ENCODE measurements at places on chromosomes 5 and 9.

DNA sequence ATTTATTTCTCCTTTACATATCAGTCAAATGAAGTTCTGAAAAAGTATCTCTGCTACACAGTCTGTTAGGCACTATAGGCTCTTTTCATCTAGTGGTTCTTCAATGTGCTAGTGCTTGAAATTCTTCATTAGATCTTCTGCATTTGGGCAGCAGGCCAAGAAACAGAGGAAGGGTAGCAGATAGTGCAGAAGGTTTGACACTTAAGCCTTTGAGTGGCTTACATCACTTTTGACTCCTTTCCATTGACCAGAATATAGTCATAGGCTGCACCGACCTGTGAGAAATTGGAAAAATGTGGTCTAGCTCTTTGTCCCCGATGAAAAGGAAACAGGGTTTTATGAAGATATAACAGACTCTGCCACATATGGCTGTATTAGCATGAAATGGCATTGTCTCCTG, 459.5 kb upstream of the PTGER4 start:
- no peak for DNase-seq

DNA sequence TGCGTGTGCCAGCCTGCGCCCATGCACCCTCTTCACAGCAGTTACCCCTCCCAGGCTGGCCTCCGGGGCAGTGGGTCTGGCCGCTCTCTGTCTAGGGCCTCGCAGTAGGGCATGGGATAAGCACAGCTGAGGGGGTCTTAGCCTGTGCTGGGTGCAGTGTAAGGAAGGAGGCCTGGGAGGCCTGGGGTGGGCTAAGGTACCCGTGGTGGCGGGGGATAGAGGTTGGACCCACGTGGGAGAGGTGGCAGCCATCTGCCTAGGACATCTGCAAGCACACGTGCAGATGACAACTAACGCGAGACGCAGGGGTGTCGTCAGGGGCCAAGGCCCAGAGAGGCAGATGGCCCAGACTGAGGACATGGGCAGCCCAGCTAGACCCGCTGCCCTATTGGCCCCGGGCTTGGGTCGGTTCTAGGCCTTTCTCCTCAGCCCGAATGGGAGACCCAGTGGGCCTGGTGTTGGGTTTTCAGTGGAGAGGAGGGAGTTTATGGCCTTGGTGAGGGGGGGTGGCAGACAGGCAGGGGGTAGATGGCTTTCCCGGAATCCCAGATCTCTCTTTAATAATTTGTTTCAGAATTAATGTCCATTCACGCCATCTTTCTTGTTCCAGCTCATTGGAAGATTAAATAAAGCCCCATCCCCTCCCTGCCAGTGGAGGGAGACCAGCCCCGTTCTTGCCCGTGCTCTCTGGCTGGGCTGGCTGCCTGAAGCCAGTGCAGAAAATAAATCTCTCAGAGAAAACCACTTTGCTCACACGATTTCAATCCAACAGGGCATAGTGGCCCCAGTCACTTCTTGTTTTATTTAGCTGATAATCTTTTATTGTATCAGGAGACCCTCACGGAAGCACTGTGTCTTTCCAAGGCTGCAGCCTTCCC, 154.2 kb downstream of the GAPVD1 start:
- no peak for DNase-seq

DNA sequence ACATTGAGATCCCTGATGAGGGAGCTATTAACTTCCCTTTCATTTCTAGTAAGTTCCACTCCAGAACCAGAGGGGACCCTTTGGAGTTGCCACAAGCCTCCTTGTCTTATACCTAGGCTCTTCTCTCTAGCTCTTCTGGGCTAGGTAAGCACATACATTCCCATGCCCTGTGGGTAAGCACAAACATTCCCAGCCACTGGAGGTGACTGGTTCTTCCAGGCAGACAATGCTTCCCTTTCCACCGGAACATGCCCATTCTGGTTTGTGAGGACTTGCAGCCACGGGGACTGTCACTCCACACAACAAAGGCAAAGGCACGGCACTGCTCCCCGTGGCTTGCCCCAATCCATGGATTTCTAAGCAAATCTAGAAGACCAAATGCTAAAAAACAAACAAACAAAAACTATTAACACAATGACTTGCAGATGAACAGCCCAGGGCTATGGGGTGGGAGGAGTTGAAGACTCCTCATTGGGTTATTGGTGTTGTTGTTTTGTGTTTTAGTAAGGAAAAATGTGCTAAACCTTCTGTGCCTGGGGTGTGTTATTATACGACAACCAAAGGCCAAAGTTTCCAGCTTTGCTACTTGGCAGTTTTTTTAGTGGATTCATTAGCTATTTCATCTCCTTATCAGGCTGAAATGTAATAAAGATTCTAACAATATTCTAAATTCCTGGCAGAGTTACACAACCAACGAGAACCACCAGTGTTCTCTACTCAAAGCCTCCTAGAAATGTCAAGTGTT, 276.2 kb downstream of the SYK start:
- no peak for DNase-seq

DNA sequence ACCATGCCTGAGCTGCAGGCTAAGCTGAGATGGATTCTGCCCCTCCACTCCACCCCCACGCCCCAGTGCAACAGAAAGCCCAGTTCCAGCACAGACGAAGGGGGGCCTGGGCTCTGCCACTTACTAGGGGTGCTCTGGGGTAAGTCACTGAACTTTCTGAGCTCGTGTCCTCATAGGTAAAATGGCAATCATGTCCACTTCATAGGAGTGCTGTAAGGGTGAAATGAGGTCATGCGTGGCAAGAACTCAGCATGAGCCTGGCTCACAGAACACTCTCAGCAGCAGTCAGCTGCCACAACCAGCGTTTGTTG, 8.4 kb upstream of the PSD2 start:
- no peak for DNase-seq

DNA sequence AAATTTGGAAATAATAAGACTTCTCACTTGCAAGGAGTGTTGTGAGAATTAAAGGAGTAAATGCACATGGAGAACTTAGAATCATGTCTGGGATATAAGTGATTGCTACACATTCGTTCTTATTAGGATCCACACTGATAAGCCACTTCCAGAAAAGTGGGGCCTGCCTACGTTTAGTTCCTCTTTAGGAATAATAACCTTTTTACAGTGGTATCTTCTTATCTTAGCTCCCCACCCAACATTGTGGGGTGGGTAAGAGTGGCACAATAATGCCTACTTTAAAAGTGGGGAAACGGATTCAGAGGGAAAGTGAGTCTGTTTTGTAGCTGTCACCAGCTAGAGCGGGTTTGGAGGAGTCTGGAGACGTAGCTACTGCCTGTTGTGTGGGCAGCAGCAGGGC, 16.0 kb downstream of the DOCK2 start:
- DNase-seq, result no peak

- no peak for DNase-seq
These were observed 113.5 kb downstream of the CAMK4 start for GRCh38 chr5:111337688-111338087.

- DNase-seq, result no peak
These were observed 42.6 kb downstream of the CSF1R start for GRCh38 chr5:150043657-150044328.

DNA sequence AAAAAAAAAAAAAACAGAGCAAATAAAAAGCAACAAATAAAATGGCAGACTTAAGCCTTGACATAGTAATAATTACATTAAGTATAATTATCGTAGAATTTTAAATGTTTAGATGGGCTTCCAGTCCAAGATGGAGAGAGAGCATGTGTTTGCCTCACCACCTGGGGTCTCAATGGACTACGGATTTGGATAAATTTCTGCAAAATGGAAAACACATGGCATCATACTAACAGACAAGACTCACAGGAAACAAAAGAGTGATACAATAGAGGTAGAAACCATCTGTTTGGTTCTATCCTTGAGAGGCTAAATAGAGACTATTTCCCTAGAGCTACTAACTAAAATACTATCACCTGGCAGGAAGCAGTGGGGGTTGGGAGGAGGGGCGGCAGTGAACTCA, 144.3 kb downstream of the MUSK start:
- no peak for DNase-seq

- DNase-seq, result no peak
These were observed 19.5 kb upstream of the RAB14 start for GRCh38 chr9:121220996-121221663.

DNA sequence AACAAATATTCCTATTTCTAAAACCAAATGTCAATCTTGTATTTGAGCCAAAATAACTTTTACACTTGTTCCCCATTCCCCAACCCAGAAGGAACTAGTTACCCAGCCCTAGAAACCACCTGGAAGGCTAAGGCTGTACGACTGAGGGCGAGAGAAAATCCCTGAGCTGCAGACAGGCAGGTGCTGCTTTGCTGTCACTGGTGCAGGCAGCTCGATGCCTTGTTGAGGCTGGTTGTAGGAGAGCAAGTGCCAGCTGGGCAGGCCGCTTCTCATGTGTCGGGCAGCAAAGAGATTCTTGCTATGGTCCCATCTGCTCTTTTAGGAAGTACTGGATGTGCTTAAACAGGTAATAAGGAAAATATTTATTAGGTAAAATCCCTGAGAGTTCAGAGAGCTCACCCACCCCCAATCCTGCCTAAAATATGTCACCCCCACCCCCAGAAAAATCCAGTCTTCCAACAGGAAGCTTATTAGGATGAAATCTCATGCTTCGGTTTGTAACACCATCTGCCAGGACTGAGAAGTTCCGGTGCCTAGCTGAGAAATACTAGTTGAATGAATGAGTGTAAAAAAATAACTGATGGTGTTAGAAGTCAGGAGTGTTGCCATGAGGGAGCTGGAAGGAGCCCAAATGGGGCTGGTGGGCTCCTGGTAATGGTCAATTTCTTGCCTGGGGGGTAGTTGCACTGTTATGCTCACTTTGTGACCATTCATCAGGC, 91.1 kb upstream of the DMRT1 start:
- DNase-seq, result no peak

GRCh38 chr5:83011985-83012384, 65.2 kb downstream of the TMEM167A start:
- DNase-seq, result no peak

DNA sequence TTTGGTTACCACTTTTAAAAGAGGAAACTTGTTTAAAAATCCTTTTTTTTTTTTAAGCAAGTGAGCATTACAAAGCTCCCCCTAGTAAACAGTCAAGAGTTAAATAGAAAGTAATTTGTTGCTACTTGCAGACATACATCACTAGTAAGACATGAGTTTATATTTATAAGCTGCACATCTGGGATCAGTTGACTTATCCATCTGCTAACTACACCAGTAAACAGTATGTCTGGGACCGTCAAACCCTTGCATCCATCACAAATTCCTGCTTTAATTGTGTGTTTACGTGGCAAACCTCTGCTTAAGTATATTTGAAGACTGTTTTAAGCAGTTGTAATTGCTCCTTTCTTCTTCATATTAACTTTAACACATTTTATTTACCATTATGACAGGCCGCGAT, 146.8 kb downstream of the EBF1 start:
- no peak for DNase-seq

DNA sequence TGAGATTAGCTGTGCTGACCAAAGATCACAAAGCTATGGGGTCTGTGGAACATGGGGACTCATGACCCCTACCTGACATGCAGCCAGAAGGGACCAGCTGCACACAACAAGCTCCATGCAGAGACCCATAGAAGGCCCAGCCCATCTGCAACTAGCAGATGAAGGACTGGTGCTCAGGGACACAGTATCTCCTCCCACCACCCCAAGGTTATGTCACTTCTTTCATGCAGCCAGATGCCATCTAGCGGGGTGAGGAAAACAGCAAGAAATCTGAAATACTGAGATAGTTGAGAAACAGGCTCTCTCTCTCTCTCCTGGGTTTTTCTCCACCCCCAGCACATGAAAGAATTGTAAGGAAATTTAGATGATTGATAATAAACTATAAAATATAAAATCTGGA, 161.3 kb upstream of the DAPK1 start:
- no peak for DNase-seq

DNA sequence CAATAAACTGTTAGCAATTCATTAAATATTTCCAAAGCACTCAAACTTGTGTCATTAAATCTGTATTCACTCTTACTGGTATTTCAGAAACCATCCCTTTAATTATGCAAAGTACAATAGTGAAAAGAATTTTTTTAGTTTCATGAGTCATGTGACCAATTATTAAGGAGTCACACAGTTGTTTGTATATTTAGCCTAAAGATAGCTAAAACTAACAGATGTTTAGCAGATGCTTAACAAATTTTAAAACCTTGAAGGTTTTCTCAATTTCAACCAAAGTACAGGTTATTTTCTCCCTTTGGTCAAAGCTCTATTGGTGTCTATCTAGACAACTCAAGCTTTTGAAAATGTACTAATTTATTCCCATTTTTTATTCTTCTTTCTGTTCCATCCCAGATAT, 44.1 kb downstream of the PJA2 start:
- no peak for DNase-seq

- no peak for DNase-seq
These were observed 177.8 kb downstream of the NIPBL start for GRCh38 chr5:37054391-37054790.

DNA sequence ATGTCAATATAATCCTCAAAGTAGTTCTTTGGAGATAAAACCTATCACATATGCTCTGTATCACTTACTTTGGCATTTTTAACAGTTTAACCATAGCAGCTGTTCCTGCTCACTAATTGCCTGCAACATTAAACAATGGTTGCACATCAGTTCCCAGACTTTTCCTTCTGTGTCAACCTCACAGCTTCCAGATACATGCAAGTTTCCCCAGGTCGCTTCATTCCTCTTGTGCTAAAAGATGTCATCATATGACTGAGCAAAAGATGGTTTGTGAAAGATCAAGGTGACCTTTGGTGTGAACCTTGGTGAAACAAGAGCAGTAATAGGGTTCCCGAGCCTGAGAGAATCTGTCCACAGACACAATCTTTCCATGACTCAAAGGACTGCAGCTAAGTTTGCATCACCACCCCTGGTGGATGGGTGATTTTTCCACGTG, 500.4 kb upstream of the PAPPA start:
- DNase-seq, result no peak

- DNase-seq, result no peak
These were observed 222.2 kb downstream of the LURAP1L start for GRCh38 chr9:12997009-12997408.

DNA sequence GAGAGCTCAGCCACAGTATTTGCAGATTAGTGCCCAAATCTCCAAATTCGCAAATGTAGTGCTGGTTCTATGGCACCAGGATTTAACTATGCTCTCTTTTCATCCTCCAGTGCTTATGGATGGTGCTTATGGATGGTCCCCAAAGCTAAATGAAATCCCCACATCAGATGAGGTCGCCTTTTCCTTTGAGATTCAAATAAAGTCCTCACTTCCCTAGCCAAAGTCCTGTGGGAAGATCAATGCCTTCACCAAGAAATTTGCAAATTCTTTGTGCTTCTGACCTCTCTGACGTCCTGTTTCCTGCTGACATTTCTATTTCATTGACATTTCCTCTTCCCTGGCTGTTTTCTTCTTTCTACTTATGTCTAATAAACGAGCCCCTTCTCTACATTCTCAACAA, 1077.0 kb upstream of the C9orf72 start:
- DNase-seq, result no peak

- DNase-seq, result no peak
These were observed 34.8 kb downstream of the ITGA2 start for GRCh38 chr5:53023969-53024368.

GRCh38 chr5:121706686-121707085, 145.0 kb upstream of the FTMT start:
- DNase-seq, result no peak

Data from NCI-H1436 treated with DMSO at 0.1 percent for 48 hours (cell line).